T-helper 1 cell treated with Interleukin-12 subunit alpha and Interleukin-12 subunit beta and Interleukin-4 antibody, amounts not matched to agents 30 ng/mL and 1 ng/mL, for 36 hours (primary cell): ENCODE measurements at places on chromosomes 2 and 18. TPM values are rescaled to one million over a fixed set of nuclear protein-coding genes. Genes with fewer than 3 reads are reported as not detected.

SLC38A11 gene
- not detected in 2 replicates for total RNA-seq

TP53I3 gene
- total RNA-seq, result 0.91 and 1.1 TPM in 2 replicates

PRSS56 gene
- total RNA-seq, result not detected in 2 replicates

GRB14 gene
- not detected in 2 replicates for total RNA-seq
